Cortex of kidney (tissue), 1 donor: ENCODE measurements at places on chromosomes 16 and 17.

GRCh38 chr17:50337956-50338355, 8.0 kb upstream of the XYLT2 start:
- no peak for DNase-seq

DNA sequence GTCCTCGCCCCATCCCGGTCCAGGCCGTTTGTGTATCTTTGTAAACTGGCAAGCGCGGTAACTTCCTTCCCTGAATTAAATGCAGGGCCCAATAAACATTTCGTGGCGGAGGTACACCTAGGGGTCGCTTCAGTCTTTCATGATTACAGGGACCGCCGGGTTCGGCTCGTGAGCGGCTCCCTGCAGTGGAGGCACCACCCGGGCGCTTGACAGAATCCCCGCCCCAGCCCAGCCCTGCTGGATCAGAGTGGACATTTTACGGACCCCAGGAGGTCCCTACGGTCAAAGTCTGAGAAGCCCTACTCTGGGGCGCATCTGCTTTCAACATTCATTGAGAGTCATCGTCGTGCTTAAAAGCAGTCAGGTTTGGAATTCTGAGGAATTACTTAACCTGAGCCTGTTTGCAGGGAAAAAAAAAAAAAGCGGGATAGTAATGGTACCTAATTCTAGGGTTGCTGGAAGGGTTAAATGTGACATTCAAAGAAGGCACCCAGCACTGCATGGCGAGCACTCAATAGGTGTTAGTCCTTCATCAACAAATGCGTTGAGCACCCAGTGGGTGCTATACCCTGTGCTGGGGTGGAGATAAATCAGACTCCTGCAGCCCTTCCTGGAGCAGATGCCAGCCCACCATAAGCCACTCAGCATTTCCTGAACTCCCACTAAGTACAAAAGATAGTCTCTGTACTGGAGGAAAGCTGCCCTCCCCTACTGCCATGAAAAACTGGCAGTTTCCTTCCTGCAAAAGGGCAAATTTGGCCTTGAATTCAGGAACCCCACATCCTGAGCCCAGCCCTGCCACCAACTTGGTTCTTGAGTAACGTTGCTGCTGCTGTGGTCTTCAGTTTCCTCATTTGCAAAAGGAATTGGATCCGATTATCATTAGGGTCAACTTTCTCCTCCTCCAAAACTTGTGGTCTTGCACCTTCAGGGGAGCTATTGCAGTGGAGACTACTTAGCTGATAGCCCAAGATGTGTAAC, 658 bp upstream of the DUSP3 start:
- DNase-seq, result no peak

DNA sequence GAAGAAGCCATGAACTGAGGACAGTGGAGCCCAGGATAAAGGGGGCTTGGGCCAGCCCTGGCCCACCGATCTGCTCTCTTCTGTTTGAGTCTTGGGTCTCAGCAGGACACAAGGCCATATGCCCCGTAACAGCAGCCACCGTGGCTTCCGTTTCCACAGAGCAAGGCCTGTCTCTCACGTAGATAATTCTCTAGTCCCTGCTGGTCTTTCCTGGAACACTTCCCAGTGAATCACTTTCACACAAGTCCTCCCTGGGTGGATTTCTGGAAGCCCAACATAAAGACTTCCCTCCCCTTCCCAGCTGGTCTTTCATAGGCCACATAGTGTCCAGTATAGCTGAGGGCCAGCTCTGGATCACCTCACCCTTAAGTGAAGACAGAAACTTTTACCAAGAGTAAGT, 19.9 kb upstream of the C16orf78 start:
- DNase-seq, result no peak

- DNase-seq, result no peak
Observed at GRCh38 chr17:47875011-47875985, 20.7 kb upstream of the SP2 start.

- no peak for DNase-seq
Observed at GRCh38 chr17:49204516-49204915, 5.9 kb downstream of the GNGT2 start.
